MCF 10A (cell line): ENCODE measurements at places on chromosomes 5 and 9. TPM values are rescaled to one million over a fixed set of nuclear protein-coding genes. Genes with fewer than 3 reads are reported as not detected.

DNA sequence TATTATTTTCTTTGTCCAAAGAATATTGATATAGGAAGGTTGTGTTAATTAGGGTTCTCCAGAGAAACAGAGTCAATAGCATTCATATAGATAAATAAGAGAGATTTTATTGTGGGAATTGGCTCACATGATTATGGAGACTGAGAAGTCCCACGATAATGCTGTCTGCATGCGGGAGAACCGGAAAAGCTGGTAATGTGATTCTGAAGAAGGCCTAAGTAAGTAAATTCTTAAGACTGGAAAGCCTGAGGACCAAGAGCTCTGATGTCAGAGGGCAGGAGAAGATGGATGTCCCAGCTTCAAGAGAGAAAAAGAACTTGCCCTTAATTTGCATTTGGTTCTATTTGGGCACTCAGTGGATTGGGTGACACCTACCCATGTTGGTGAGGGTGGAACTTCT, 307.4 kb upstream of the C9orf72 start:
- no peak overlapping the region for H3K27ac ChIP-seq
- no peak for DNase-seq
- no peaks in the 10 kb centered on the region for H3K36me3 ChIP-seq
- H3K4me3 ChIP-seq, result no peak overlapping the region

GRCh38 chr9:76576344-76576743, 117.4 kb downstream of the GCNT1 start:
- H3K27ac ChIP-seq, result no peak overlapping the region
- H3K4me3 ChIP-seq, result no peak overlapping the region
- peak; percentile 46 for DNase-seq
- H3K4me1 ChIP-seq, result peaks cover 23% of the 10 kb centered on the region
- no peaks in the 10 kb centered on the region for H3K36me3 ChIP-seq

DNA sequence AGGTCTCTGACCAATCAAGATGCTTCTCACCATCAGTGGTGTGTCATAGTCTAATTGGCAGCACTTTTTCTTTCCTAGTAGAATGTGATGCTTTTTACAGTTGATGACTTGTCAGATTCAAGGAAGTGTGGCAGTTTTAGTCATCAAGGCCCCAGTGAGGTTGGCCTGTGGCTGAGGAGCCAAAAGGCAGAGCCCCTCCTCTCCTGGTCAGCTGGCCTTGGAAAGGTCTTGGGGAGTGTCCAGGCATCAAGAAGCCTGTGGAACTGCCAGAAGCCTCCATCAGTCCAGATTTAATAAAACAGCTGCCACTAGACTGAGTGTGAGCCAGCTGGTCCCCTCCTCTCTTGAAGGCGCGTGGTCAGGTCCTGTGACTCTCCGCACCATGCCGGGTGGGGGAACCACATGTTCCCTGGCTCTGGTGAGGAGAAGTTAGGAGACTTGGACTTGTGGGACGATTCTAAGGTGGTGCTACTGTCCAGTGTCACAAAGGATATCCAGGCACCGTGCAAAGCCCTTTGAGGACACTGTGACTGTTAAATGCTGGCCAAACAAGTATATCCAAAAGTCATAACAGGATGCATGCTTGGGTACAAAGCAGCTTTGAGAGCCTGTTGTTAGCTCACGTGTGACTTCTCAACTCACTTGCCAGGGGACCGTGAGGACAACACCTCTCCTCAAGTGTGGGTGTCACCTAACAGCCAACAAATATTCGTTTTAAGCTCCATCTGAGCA, 6.1 kb upstream of the ANGPTL2 start:
- peak; percentile 14 for DNase-seq
- peaks cover 13% of the 10 kb centered on the region for H3K4me1 ChIP-seq

GRCh38 chr5:42377496-42377895, 45.7 kb upstream of the GHR start:
- DNase-seq, result no peak
- no peak overlapping the region for H3K4me3 ChIP-seq
- H3K36me3 ChIP-seq, result no peaks in the 10 kb centered on the region
- no peak overlapping the region for H3K27ac ChIP-seq

- peak within 1 kb of the TSS; percentile 83 for H3K4me3 ChIP-seq
- peak within 1 kb of the TSS; percentile 81 for H3K27ac ChIP-seq
- no peaks in the 10 kb centered on the region for H3K36me3 ChIP-seq
- peaks cover 14% of the 10 kb centered on the region for H3K4me1 ChIP-seq
- DNase-seq, result peak; percentile 73
- H3K27me3 ChIP-seq, result no peaks in the 10 kb centered on the region
These were observed at the start of gene MAP3K1 for GRCh38 chr5:56814963-56815657. Gene MAP3K1, plus strand, starts transcription at chr5:56815549. Its CDS starts 25 bp downstream, at chr5:56815574.

GRCh38 chr9:89274838-89275237, 36.2 kb upstream of the CKS2 start:
- H3K4me3 ChIP-seq, result no peak overlapping the region

- no peak overlapping the region for H3K4me3 ChIP-seq
- H3K36me3 ChIP-seq, result no peaks in the 10 kb centered on the region
- H3K27me3 ChIP-seq, result no peaks in the 10 kb centered on the region
- DNase-seq, result no peak
These were observed 251.5 kb downstream of the KCTD16 start for GRCh38 chr5:144422018-144422727.

DNA sequence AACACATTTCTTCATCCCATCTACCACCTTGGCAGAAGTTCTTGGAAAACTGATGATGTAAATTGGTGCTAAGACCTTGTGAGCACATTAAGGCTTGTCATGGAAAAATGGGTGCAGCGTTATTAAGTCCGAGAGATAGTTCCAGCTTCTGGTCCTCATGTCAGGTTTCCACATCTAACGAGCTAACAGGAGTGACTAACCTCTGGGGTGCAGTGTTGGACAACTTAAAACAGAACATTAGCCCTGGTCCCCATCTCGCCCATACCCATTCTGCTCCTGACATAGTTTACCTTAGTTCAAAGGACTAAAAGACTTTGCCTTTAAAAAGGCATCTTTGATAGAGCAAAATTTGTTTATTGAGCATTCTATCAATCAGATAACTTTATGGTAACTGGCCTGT, 128.0 kb downstream of the SLC1A3 start:
- no peaks in the 10 kb centered on the region for H3K36me3 ChIP-seq
- H3K4me1 ChIP-seq, result no peaks in the 10 kb centered on the region
- no peak overlapping the region for H3K4me3 ChIP-seq
- H3K27ac ChIP-seq, result no peak overlapping the region
- DNase-seq, result peak; percentile 57

DNA sequence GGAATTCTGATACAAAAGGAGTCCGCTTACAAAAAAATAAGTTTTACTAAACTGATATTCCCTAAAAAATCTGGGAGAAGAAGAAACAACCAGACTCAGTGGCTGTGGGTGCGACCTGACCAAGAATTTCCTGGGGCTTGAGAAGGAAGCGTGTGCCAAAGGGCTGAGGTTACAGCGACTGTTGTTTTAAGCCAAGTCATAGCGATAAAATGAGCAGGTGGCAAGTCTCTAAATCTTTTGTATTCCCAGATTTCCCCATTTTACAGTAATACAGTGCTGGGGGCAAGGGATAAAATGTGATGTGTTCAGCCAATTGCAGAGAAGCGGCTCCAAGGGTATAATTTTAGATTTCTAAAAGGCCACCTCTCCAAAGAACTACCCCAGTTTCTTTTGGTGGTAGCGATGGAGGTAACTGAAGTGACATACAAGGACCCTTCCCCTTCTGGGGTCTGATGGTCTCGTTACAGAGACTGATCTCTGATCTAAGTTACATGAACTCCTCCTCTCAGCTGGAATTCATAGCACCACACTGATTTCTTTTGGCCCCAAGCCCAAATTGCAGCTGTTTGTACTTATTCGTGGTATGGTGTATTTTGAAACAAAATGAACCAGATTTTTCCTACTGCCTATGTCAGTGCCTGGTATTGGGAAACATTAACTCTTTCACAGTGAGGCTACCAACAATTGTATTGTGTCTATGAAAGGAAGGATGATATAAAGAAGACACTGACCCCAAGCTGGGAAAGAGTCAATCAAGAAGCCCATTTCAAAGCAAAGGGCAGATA, 41.6 kb downstream of the LPAR1 start:
- no peaks in the 10 kb centered on the region for H3K27me3 ChIP-seq
- no peaks in the 10 kb centered on the region for H3K36me3 ChIP-seq
- no peak overlapping the region for H3K27ac ChIP-seq
- DNase-seq, result peak; percentile 14

GRCh38 chr5:136766456-136766855, 401.1 kb upstream of the TRPC7 start:
- H3K36me3 ChIP-seq, result no peaks in the 10 kb centered on the region
- DNase-seq, result peak; percentile 27

- peaks cover 6% of the 10 kb centered on the region for H3K36me3 ChIP-seq
- H3K27me3 ChIP-seq, result no peaks in the 10 kb centered on the region
- DNase-seq, result peak; percentile 51
- H3K4me3 ChIP-seq, result peak overlapping the region; percentile 23
- peaks cover 36% of the 10 kb centered on the region for H3K4me1 ChIP-seq
These were observed 37.2 kb downstream of the RXRA start for GRCh38 chr9:134363450-134363849.

- no peak for DNase-seq
- no peaks in the 10 kb centered on the region for H3K27me3 ChIP-seq
- no peaks in the 10 kb centered on the region for H3K4me1 ChIP-seq
- no peaks in the 10 kb centered on the region for H3K36me3 ChIP-seq
These were observed 424.6 kb downstream of the CCDC171 start for GRCh38 chr9:15977438-15977837.

- DNase-seq, result no peak
- H3K36me3 ChIP-seq, result no peaks in the 10 kb centered on the region
- H3K4me3 ChIP-seq, result no peak overlapping the region
- no peak overlapping the region for H3K27ac ChIP-seq
- H3K4me1 ChIP-seq, result no peaks in the 10 kb centered on the region
These were observed 139.0 kb upstream of the ITGA1 start for GRCh38 chr5:52648726-52649125.

GRCh38 chr9:92657296-92658094, 12.4 kb downstream of the IPPK start:
- peak; percentile 49 for DNase-seq
- H3K27me3 ChIP-seq, result no peaks in the 10 kb centered on the region
- H3K36me3 ChIP-seq, result peaks cover 52% of the 10 kb centered on the region
- H3K4me1 ChIP-seq, result peaks cover 36% of the 10 kb centered on the region

- no peak overlapping the region for H3K4me3 ChIP-seq
- no peak for DNase-seq
These were observed 171.8 kb downstream of the MED10 start for GRCh38 chr5:6206501-6206900.

DNA sequence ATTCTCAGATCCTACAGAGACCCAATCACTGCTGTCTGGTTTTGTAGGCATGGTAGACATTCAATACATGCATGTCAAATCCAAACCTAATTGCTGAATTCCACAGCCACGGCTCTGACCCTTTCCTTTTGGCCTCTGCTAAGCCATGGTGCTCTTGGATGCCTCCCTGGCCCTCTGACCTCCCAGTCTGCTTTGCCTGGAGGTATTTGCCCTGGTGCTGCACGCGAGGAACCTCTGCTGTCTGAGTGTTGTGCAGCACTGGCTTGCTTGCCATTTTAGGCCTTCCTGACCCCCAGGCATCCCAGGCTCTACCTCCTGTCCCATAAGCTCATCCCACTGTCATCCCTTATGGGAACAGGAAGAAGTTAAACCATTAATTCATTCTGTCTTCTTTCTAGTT, 60.9 kb downstream of the DOCK2 start:
- DNase-seq, result no peak
- no peaks in the 10 kb centered on the region for H3K27me3 ChIP-seq
- peaks cover 44% of the 10 kb centered on the region for H3K4me1 ChIP-seq
- H3K27ac ChIP-seq, result no peak overlapping the region

DNA sequence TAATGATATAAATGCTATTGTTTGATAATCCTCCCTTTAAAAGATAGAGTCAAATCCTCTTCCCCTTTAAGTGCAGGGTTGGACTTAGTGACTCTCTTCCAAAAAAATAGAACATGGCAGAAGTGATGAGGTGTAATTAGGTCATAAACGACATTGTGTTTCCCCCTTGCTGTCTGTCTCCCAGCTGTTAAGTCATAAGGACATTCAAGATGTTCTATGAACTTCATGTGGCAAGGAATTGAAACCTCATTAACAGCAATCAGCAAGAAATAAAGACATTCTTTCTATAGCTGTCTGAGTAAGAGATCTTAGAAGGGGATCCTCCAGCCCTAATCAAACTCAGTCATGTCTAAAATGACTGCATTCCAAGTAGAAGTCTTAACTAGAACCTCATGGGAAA, 3.3 kb upstream of the SLC25A46 start:
- no peak overlapping the region for H3K4me3 ChIP-seq
- no peak overlapping the region for H3K27ac ChIP-seq
- H3K27me3 ChIP-seq, result no peaks in the 10 kb centered on the region
- peaks cover 7% of the 10 kb centered on the region for H3K4me1 ChIP-seq
- no peaks in the 10 kb centered on the region for H3K36me3 ChIP-seq

CDH9 gene
- not detected in 2 replicates for total RNA-seq

GPRIN1 gene
- 3.0 and 3.7 TPM in 2 replicates for total RNA-seq

PCDHGA3 gene
- total RNA-seq, result 0.07 and 0.25 TPM in 2 replicates

CNTNAP3B gene
- total RNA-seq, result 8.2 and 8.4 TPM in 2 replicates

STK32A gene
- total RNA-seq, result 3.3 and 11.4 TPM in 2 replicates
